ENCODE measurements at places on chromosomes 3 and 15.

- no peak for DNase-seq
Measured at GRCh38 chr15:68426116-68426515, 5.8 kb downstream of the ITGA11 start.

DNA sequence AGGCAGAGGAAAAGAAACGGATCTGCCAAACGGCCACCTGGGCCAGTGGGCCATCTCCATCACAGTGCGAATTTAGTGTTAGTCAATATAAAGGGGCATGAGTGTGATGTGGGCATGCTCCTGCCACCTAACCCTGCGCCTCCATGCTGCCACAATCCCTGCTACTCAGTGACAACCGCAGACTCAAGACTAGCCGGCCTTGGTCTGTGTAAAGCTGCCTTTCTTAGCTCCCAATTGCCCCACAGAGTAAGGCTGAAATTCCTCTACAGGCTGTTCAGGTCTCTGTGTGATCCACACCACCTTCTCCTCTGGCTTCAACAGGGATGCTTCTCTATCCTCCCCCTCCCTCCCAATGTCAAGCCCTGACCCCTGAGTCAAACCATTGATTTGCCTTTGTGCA lies 269.7 kb downstream of the XXYLT1 start:
- no peak for DNase-seq

DNA sequence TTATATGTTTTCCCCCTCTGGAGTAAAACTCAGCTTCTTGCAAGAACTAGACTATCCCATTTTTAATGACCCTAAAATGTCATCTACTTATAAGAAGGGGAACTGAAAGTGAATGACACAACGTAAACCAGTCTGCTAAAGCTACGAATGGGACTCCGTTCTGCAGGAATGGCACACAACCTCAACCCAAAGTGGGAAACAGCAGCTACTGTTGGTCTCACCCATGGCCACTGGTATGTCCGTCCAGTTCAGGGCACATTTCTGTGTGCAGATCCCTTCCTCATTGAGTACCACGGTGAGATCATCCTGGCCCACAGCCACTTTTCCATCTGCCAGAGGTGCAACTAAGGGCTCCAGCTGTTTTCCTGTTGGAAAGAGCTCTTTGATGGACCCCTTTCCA lies 23.8 kb downstream of the VPS39 start:
- no peak for DNase-seq

DNA sequence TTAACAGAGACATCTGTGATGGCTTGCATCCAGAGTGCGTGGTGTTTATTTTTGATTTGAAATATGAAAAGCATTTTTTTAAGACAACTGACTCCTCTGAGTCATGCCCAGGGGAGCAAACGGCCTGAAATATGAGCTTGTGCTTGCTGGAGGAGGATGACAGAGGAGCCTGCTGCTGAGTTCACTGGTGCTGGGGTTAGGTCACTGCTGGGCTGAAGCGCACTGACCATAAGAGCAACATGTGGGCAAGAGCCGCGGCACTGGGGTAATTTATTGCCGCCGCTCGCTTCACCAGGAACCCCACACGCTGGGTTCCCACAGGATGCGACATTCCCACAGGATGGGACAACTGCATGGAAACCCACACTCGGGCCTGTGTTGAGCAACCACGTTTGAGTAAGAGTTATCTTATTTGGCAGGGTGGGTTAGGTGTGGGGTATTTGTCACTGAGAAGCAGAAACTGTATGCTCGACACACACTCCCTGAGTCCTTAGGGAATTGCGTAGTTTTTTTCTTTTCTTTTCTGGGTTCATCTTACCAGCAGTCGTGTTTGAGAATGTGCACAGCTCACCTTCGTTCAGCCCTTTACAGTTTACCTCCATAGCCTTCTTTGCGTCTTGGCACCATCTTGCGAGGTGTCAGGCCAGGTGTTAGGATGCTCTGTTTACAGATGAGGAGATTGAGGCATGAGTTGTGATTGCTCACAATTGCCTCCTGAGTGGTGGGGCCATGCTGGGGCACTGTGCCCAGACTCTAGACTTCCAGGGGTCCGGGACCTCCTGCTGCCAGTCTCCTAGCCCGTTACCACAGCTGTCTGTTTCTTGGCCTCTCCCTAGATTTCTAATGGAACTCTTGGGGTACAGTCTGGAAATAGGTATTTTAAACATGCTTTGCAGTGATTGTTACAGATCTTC lies 60.4 kb downstream of the SMAD3 start:
- no peak for DNase-seq

GRCh38 chr15:63348392-63348791 lies 33.3 kb downstream of the CA12 start:
- DNase-seq: no peak
